ENCODE measurements at places on chromosomes 5 and 9.

- DNase-seq = no peak
These were observed 51.9 kb downstream of the LMX1B start for GRCh38 chr9:126665644-126666035.

DNA sequence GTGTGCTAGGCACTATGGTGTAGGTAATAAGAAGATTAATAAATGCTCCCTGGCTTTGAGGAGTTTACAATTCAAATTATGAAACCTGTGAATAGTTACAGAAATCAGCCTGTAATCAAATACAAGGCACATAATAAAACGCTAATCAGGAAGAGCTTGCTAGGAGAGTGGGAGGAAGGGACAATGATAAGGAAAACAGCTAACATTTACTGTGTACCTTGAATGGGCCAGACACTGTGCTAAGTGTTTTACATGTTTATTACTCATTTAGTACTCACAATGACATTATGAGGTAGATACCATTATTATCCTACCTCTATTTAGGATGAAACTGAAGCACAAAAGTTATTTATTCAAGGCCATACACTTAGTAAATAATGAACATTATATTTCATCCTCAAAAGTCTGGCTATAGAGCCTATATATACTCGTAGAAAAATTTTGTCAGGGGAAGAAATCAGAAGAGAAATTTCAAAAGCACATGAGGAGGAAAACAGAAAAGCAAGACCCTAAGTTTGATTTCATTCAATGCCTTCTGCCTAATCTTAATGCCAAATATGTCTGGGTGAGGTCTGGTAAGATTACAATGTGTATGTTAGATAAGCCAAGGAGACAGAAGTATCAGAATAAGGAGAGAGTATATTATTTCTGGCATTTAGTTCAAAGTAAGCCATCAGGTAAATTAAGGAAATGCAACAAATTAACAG is 35.9 kb downstream of the AFF4 start:
- no peak for DNase-seq

DNA sequence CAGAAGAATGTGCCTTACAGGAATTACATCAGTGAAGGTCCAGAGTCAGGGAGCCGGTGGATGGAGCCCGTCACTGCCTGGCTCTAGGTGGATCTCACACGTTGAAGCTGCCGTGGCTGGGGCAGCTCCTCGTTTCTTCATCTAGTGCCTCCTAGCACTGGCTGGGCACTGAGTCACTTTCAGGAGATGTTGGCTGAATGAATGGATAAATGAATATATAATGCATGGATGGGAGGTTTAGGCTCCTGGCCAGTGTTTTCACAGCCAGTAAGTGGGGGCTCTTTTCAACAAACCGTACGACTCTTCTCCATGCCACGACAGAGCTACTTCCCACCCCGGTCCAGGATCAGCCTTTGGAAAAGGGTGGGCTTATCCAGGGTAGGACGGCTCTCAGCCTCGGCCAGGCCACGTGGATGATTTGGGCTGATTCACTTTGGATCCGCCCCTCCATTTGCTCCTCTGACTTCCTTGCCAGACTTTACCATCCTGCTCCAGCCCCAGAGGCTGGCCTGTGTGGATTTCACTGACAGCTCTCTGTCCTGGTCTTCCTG is 1.3 kb upstream of the SH3PXD2B start:
- DNase-seq = no peak

- peak; percentile 96 for DNase-seq
These were observed 126.8 kb downstream of the EHMT1 start for GRCh38 chr9:137745541-137745991.

GRCh38 chr9:100587375-100587774 is 9.5 kb downstream of the CAVIN4 start:
- no peak for DNase-seq

- DNase-seq = peak; percentile 76
These were observed 5.0 kb downstream of the PPARGC1B start for GRCh38 chr5:149735066-149735465.

DNA sequence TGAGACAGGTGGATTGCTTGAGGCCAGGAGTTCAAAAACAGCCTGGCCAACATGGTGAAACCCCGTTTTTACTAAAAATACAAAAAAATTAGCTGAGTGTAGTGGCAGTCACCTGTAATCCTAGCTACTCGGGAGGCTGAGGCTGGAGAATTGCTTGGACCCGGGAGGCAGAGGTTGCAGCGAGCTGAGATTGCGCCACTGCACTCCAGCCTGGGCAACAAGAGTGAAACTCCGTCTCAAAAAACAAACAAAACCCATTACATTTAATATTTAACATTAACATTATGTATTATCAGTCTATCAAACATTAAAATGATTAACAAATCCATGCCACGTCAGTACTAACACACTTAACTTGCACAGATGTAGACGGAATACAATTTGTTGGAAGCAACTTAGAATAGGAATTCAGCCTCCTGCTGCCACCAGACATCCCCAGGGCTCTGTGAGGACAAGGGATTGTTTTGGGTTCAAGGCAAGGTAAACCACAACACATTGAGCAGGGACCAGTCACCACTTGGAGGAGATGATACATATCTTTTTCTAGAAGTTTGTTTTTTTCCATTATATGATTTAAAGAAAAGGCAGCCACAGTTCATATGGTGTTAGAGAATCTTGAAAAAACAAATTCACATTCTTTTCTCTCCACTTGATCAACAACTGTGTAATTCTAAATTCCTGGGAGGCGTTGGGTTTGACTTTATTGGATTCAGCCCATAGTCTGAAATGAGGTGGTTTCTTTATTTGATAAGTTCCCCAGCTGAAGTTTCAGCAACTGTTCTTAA is 104.1 kb upstream of the BASP1 start:
- no peak for DNase-seq

- DNase-seq = peak; percentile 78
These were observed 292.5 kb downstream of the PARP8 start for GRCh38 chr5:50958852-50959457.

DNA sequence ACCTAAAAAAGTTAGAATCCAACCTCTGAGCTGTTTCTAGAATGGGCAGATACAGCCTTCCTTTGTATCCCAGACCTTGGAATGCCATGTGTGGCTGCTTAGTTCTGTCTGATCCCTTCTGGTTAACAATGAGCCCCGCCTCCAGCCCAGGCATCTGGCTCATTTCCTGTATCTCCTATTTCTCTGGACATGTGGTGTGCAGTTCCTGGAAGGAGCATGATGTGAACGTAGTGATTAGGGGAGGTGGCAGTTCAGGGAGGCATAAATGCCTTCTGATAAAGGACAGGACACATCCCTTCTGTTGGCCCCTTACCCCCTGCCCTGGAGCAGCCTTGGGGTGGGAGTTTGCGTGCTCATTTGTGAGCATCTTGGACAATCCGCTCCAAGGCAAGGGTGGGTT is 243.0 kb downstream of the ZSWIM6 start:
- peak; percentile 39 for DNase-seq

DNA sequence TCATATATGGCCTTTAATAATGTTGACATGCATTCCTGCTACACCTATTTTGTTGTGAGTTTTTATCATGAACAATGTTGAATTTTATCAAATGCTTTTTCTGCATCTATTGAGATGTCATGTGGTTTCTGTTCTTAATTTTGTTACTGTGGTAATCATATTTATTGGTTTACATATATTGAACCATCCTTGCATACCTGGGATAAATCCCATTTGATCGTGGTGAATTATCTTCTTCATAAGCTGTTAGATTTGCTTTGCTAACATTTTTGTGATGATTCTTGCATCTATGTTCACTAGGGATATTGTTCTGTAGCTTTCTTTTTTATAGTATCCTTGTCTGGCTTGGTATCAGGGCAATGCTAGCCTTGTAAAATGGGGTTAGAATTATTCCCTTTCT is 222.0 kb downstream of the WDR70 start:
- DNase-seq = no peak

DNA sequence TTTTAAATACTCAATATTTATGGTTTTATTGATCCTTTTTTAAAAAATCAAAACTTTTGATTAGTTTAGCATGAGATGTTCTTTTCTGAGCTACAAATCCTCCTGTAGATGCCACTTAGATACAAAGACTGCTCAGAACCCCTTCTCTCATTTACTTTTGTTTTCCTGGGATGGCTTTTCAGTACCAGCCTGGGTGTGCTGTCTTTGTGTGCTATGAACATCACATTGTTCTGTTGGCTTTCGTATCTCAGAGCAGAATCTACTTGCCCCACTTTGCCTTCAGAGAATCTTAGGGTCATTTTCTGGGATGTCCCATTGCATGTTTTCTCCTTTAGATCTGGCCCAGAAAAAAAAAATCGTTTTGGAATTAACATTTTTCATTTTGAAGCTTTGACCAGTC is 85.9 kb downstream of the RASGRF2 start:
- no peak for DNase-seq
